ENCODE measurements at places on chromosomes 11 and 22.

- DNase-seq, result no peak
Observed at GRCh38 chr22:46081831-46082210, 68.5 kb upstream of the PPARA start.

DNA sequence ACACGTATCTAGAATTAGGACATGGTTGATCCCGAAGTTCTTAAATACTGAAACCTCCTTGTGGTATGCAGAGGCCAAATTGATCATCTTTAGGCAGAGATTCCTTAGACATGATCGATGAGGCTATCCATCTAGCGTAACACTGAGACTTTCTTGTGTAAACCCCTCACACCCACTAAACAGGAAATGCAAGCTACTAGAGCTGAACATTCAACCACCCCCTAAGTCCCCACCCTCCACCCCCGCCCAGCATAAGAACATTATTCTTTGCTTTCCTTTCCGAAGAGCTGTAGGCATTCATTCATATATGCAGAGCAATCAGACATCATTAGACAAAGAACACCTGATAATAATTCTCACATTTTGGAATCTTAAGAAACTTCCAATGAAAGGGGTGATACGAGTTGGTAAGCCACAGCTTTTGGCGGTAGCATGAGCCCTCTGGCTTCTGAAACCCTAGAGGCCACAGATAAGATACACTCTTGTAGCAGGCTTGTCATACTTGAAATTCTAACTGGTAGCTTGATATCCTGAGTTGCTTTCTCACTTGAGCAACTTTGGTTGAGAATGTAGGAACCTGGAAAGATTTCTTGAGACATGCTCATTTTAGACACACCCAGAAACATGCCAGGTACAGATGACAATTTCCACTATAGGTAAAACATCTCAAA, 42.2 kb downstream of the FLI1 start:
- DNase-seq, result no peak

- DNase-seq, result no peak
Observed at GRCh38 chr11:78641541-78641940, 66.9 kb upstream of the NARS2 start.

DNA sequence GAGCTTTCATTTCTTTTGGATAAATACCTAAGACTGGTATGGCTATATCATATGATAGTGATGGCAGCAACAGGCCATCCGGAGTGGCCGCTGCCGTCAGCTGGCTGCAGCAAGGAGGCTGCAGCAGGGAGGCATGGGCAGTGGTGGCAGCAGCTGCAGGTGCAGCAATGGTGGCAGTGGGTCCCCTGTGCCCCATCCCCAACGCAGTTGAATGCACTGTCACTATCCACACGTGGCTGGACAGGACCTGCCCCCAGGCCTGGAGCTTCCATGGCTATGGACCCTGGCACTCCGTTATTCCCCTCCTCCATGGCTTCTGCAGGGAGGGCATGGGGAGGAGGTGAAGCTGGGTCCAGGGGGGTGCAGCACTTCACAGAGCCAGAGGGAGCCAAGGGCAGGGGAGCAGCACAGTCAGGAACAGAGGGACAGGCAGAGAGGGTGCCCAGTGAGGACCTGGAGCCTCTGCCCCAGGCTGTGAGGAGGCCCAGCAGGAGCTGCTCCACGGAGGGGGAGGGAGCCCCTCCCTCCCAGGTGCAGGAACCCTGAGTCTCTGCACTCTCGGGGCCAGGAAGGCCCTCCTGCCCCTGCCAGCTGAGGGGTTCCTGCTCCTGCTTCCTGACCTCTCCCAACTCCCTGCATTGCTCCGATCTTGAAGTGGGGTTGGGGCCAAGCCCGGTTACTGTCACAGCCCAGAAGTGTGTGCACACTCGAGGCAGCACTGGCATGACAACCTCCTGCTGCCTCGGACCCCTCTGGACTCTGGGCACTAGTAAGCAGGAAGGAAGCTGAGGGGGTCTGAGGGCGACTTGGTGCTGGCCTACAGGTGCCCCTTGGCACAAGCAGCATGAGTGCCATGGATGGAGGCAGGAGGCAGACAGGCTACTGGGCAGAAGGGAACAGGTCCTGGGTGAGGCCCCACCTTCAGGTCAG, 466.3 kb downstream of the GUCY1A2 start:
- DNase-seq, result no peak

- DNase-seq, result no peak
Observed at GRCh38 chr11:131441051-131441810, 70.8 kb downstream of the NTM start.

- DNase-seq, result no peak
Observed at GRCh38 chr11:5690216-5690615, 626 bp downstream of the TRIM22 start.

GRCh38 chr11:8202516-8203413, 33.9 kb upstream of the RIC3 start:
- DNase-seq, result no peak

DNA sequence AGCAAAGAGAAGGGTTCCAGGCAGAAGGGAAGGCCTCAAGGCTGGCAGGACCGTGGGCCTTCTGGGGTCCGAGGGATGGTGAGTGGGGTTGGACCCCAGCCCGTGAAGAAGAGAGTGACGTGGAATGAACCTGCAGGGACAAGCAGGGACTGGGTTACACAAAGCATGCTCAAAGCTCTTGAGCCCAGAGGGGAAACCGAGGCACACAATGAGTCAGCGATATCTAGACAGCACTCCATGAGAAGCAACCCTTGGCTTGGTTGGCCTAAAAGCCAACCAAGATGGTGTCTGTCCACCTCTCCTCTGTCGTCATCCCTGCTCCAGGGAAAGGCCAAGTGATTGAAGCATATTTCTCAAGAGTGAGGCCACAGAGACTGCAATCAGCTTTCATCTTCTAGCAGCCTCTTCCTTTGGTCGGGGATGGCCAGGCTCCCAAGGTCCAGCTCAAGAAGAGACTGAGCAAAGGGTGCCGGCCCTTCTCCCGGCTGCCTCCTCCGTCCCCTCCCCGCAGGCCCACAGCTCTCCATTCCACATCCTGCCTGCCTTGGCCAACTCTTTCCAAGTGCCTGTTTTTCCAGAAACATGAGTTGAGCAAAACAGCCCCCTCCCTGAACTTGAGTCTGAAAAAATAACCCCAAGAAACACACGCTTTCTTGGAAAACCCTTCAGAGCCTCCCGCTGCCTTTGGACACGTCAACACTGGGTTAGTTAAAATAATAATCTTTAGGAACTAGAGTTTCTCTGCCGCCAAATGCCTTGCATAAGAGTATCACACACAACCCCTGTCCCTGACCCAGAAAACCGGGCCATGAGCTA, 556.6 kb downstream of the MIAT start:
- no peak for DNase-seq

DNA sequence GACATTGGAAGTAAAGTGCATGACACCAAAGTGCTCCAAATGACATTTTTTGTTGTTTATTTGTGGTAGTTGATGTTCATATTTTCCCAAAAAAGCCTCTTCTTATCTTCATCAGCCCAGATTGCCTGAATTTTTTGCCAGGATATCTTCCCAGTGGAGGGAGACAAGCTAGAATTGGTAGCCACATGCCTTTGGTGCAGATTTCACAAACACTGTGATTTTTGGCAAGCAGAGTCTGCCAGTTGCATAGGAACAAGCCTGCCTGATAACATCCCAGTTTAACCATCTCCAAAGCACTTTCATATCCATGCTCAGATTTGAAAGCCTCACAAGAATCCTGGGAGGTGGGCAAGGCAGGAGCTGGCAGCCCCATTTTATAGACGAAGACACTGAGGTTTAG, 102.3 kb upstream of the SYT13 start:
- no peak for DNase-seq

- DNase-seq, result no peak
Observed at GRCh38 chr11:62613291-62613778, 278 bp downstream of the ROM1 start.

DNA sequence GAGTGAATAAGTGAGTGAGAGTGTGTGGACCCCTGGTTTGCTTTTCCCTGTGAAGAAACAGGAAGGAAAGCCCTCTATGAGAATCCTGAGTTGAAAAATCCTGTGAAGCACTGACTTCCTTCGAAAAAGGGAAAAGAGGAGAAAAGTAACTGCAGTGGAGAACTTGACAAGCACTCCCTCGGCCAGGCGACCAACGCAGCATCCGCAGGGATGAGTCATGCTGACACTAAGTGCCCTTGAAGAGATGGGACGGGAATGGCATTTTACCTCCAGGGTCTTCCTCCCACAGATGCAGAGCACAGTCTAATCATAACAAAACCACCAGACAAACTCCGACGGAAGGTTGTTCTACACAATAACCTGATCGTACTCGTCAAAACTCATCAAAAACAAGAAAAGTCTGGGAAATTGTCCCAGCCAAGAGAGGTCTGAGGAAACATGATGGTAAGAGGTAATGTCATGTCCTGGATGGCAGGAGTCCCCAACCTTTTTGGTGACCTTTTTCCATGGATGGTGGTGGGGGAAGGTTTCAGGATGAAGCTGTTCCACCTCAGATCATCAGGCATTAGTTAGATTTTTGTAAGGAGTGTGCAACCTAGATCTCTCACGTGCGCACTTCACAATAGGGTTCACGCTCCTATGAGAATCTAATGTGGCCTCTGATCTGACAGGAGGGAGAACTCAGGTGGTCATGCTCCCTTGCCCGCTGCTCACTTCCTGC, 132.2 kb upstream of the B3GAT1 start:
- DNase-seq, result no peak

DNA sequence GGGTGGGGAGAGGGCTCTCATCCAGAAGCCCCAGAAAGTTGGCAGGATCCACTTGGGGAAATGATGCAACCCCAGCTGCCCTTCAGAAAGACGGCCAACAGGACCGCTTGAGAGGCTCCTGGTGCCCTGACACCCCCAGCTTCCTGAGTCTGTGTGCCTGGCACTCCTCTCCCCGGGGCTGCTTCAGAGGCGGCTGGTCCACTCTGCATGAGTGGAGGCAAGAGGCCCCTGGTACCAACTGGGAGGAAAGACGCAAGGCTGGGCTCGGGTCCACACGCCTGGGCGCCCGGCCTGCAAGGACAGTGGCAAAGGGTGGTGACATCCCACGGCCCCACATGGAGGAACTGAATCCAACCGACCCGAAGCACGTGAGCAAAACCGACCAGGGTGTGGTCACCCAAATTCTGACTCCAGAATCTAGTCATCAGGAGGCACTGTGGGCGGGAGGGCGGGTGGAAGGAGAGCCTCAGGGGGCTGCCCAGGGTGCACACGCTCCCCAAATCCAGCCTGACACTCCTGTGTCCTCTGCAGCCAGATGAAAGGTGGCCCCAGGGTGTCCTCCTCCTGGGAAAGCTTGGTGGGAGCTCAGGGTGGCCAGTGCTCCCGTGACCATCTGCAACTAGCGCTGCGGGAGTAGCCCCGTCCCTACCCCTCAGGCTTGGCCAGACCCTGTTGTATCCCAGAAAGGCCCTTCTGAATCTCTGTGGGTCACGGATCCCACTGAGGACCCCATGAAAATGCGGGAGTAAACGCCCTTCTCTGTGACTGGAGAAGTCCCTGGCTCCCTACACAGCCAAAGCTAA, 3.7 kb downstream of the RNH1 start:
- DNase-seq, result no peak

GRCh38 chr11:17489751-17490150, 13.1 kb upstream of the ABCC8 start:
- no peak for DNase-seq

- no peak for DNase-seq
Observed at GRCh38 chr11:86046116-86046515, 22.8 kb downstream of the PICALM start.

GRCh38 chr22:18929459-18929858, 6.6 kb downstream of the PRODH start:
- no peak for DNase-seq

GRCh38 chr11:126502982-126503381, 147.5 kb downstream of the ST3GAL4 start:
- no peak for DNase-seq

DNA sequence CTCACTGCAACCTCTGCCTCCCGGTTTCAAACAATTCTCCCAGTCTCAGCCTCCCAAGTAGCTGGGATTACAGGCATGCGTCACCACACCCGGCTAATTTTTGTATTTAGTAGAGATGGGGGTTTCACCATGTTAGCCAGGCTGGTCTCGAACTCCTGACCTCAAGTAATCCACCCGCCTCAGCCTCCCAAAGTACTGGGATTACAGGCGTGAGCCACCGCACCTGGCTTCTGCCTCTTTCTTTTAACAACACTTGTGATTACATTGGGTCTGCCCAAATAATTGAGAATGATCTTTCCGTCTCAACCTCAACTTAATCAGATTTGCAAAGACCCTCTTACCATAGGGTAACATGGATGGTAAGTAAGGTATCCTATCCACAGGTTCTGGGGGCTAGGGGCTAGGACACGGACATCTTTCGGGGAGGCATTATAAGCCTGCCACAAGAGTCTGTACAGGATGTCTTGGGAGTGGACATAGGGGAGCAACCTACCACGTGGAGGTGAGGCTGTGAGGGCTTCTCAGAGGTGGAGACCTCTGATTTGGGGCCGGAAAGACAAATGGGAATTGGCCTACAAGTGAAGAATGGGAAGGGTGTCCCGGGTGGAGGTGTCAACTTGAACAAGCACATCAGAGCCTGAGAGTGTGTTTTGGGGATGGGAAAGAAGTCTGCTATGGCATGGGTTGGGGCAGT, 2.7 kb upstream of the CBX6 start:
- no peak for DNase-seq

DNA sequence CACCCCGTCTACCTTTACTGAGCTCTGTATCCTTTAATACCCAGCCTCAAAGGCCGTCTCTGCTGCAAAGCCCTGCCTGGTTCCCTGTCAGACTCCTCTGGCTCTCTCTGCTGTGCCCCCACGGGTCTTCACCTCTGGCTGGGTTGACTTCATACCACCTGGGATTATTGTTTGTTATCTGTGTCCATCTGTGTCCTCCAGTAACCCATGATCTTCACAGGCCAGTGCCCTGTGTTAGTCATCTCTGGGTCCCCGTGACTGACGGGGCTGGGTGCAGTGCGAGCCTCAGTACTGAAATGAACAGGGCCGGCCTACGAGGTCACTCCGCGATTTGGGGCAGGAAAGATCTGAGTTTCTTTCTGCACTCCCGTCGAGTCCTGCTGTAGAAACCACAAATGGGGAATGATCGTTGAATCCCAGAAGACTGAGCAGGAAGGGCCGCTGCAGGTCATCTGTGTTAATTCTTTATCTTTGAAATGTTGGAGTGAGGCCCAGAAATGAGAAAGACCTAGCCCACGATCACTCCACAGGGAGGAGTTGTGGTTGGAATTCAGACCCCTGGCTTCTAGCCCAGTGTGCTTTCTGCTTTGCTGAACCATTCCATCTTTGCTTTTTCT, 12.3 kb upstream of the TUB start:
- no peak for DNase-seq

DNA sequence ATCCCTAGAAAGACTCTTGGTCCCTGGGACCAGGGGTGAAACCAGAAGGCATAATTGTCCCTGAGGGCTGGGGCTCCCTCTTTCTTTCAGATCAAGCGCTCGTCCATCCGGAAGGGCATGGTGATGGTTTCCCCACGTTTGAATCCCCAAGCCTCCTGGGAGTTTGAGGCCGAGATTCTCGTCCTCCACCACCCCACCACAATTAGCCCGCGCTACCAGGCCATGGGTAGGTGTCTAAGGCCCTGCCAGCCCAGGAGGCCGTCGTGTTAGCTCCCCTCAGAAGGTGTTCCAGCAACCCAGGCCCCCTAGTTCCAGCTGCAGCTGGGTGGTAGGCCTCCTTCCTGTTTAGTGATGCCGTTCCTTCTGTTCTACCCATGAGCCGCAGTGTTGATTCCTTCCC, 21.4 kb downstream of the GTPBP1 start:
- DNase-seq, result no peak

GRCh38 chr22:44638971-44639760, 62.8 kb upstream of the PRR5 start:
- no peak for DNase-seq

Data from stimulated activated CD4-positive, alpha-beta T cell treated with anti-CD3 and anti-CD28 coated beads, Interleukin-12 subunit alpha, Interleukin-12 subunit beta, amount 100 ng/mL, for 4 hours (primary cell).